Stomach (tissue), 19 donors: ENCODE measurements at places on chromosomes 2 and 18. TPM values are rescaled to one million over a fixed set of nuclear protein-coding genes. Genes with fewer than 3 reads are reported as not detected.

GRCh38 chr2:13255485-13255884 lies 538.7 kb downstream of the TRIB2 start:
- no peak for DNase-seq

DNA sequence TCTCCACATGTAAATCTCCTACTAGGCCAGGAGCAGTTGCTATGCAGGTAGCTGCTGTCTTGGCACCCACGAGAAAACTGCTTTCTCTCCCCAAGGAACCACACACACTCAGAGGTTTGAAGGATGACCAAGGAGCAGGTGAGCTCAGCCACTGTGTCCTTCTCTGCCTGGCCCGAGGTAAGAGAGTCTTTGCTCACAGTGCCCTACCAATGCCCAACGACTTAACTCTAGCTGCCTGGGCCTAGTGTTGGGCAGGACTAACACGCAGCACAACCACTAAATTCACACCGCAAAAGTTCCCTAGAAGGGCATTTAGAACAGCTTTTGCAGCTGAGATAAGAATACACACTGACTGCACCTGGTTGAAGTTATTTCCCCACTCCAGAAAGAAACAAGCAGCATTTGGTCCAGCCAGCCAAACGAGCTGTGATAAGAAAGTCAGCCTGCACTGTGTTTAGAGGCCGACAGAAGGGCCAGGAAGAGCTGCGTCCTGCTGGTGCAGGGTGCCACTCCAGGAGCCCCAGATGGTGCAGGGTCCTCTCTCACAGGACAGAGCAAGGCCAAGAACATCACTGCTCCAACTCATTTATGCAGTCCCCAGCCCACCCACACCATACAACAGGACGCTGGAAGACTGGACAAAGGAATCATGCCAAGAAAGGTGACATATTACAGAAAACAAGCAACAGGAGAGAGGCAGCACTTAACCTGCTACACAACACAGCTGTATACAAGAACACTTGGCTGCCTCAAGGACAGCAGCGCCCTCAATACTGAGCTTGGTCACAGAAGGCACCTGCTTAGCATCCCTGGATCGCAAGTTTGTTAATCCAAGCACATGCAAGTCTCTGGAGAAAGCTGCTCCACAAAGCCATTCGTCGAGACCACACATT lies 12.5 kb downstream of the HDLBP start:
- peak; percentile 55 for DNase-seq

DNA sequence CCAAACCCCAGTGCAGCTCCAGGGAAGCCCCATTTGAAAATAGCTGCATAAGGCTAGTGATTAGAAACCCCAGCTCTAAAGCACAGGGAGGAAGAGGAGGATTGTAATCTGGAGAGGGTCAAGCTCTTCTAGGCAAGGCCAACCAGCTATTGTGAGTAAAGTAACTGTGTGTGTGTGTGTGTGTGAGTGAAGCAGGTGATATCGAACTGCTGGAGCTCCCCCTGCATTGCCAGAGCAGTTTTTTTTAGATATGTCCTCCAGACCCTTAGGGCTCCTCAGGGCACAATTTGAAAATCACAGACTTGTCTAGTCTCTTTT lies 177.4 kb upstream of the NABP1 start:
- DNase-seq, result no peak

Gene RTN4
- 209 TPM for total RNA-seq

Gene CD8B2
- not detected for total RNA-seq

DNA sequence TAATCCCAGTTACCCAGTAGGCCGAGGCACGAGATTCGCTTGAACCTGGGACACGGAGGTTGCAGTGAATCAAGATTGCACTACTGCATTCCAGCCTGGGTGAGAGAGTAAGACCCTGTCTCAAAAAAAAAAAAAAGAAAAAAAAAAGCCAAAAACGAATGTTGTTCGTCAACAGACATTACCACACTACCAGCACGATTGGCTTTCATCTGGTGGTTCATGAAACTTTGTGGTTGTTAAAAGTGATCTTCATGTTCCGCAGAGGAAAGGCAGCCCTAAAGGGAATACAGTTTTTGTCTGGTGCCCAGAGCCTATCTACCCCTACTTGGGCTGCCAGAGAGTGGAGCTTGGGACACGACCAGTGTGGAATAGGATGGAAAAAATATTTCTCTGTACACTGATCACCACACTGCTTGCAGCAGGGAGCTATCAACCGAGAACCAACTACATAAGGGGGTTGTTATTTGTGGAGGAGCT lies 13.6 kb upstream of the CXCR4 start:
- DNase-seq, result no peak

Gene SNORC
- total RNA-seq, result not detected

GRCh38 chr2:31140151-31140550 lies 1.9 kb upstream of the GALNT14 start:
- DNase-seq, result no peak

DNA sequence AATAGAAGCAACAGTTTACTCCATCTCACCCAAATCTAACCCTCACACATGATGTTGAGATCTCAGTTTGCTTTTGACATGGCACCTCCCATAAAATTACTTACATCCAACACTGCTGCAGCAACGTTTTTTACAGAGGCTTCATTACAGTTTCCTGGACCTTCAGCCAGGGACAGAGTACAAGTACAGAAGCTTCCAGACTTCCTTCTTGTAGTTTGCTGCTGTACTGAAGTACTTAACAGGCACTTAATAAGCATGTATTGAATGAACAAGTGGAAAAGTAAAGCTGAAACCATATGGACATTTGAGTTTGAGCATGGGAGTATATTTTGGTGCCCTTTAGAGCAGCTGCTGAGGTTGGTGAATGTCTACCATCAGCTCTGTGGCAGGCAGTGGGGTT lies 514.2 kb downstream of the PTPRM start:
- DNase-seq, result no peak

Gene DSC1
- total RNA-seq, result not detected

- no peak for DNase-seq
Observed at GRCh38 chr2:102832789-102833188, 71.0 kb downstream of the TMEM182 start.

DNA sequence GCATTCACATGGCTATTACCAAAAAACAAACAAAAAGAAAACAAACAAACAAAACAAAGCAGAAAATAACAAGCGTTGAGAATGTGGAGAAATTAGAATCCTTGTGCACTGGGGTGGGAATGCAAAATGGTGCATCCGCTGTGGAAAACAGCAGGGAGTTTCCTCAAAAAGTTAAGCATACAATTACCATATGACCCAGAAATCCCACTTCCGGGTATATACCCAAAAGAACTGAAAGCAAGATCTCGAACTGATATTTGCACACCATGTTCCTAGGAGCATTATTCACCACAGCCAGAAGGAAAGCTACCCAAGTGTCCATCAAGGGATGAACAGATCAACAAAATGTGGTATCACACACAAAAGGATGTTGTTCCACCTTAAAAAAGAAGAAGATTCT lies 17.9 kb upstream of the TEX51 start:
- DNase-seq, result no peak

- DNase-seq, result no peak
Observed at GRCh38 chr2:235784788-235785187, 290.9 kb downstream of the AGAP1 start.

DNA sequence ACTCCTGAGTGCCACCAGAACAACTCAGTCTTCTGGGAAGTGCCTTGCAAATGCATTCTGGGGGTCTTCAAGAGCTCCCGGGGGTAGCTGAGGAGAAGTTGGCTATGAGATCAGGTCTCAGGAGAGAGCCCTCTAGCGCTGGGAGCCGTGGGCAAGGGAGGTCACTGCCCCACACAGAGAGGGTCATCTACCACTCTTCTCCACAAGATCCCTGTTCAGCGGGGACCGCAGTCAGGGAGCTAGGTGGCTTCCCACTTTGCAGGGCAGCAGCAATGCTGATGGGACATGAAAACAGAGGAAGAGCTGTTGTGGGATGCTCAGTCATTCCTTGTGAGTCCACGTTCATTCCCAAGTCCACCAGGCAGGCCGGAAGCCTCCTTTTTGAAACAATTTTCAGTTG lies 66.6 kb downstream of the ACKR3 start:
- DNase-seq, result no peak

DNA sequence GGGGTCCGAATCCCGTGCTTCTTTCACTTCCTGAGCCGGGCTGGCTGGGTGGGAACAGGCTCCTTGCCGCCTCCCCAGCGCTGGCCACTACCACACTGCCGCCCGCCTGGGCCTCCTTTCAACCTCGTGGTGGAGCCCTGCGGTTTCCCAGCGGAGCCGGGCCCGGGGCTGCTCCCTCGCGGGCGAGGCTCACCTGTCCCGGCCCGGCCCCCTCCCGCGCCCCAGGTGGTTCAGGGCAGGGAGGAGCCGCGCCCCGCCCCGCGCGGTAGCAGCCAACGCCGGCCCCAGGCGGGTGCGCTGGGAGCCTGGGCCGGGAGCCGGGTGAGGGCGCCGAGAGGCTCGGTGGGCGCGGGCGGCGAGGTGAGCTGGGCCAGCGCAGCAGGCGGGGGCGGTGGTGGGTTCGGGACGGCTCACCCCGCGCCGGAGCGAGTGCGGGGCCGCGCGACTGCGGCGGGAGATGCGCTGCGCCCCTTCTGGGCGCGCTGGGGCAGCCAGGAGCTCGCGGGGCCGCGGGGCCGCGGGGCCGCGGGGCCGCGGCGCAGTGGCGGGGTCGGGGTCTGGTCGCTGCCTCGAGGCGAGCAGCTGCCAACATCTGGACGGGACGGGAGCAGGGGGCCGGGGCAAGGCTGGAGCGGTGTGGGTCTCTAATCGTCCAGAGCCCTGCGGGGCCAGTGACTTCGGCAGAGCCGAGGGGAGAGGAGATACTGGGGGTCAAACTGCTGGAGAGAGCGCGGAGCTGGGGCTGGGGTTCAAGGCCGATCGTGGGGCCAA lies at the start of gene LYPD6B:
Gene LYPD6B (plus strand): TSS at position 258 of the 771 bp plus-strand sequence. CDS start 92,250 bp downstream, outside the sequence.
- peak; percentile 89 for DNase-seq

Gene TBR1
- total RNA-seq, result not detected

Gene BCL11A
- total RNA-seq, result 27.4 TPM

Gene UPP2
- not detected for total RNA-seq

DNA sequence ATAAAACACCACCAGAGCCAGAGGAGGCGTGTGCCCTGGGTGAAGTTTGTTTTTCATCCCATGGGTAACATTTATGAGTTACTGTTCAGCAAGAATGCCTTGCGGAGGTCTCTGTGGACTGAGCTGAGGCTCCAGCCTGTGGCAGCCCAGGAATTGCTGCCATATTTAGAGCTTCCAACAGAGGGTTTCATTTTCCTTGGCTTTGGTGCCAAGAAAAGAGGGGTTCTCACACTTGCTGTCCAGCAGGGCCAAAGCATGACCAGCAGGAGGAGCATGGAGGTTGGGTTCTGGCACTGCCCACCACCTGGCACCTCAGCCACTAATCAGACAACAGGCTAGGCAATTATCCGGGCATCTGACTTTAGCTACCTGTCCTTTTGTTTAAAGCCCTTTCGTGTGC lies 36.7 kb downstream of the EPAS1 start:
- DNase-seq, result no peak

DNA sequence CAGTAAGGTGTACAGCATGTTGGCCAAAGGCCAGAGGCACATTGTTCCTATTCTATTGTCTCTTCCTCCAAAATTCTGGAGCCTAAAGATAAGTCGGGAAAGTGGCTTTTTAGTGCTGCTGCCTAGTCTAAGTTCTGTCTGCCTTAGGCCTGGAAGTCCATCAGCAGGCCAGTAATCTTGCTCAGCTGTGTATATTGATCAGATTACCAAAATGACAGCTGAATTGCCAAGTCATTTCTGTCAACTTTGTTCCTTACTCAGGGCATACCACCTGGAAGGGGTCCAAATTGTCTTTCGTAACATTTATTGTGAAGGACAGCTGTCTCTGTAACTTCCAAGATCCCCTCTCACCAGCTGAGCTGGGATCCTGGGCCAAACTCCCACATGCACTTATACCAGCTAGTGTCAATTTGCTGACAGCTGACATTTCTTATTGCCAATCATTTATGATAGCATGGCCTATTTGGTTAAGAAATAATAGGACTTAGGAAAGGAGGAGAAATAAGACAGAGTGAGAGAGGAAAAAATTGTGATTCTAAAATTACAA lies 116.8 kb upstream of the FSHR start:
- DNase-seq, result no peak

Gene RUFY4
- total RNA-seq, result not detected

GRCh38 chr2:128467321-128467969 lies 148.8 kb upstream of the HS6ST1 start:
- no peak for DNase-seq

DNA sequence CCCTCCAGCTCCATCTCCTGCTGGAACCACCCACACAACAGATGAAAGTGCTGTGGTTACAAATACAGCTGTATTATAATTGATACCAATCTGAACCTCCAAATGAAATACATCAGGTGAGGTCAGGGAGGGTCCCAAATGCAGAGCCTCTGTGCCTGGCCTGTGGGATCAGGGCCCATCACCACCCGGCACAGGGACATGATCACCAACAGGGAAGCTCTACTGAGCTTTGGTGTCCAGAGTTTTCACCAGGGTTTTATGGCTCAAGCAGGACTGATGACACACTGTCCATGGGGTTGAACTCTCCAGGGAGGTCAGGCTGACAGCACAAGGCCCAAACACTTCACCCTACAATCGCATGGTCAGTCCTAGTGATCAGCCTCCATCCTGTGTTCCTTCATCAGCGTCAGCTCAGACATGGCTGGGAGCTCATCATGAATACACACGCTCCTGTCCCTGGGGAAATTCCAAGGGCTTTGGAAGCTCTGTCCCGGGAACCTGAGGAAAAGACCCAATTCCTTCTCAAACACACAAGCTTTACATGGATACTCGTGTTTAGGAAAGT lies 3.9 kb upstream of the PXDN start:
- DNase-seq, result no peak

Gene ALKAL2
- 29.8 TPM for total RNA-seq

GRCh38 chr2:33320573-33320972 lies 155.9 kb upstream of the RASGRP3 start:
- DNase-seq, result no peak

- peak; percentile 27 for DNase-seq
Observed at GRCh38 chr2:188449561-188449960, 157.9 kb downstream of the GULP1 start.

DNA sequence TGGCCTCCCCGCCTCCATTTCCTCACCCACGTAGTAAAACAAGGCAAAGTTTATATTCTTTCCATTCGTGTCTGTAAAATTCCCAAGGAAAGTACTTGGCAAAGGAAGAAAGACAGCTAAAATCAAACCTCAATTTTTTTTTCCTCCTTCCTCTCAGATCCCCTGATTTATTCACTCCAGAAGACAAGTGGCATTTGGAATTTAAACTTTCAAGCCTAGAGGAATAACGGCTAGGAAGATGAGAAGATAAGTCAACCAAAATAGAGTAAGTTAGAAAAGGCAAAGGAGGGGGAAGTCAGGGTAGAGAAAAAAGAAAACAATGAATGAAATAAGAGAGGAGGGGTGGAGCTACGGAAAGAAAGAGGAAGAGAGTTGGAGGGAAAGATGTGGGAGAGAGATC lies 198.9 kb upstream of the PIK3C3 start:
- no peak for DNase-seq

Gene PIEZO2
- 45.3 TPM for total RNA-seq

Gene IL36G
- total RNA-seq, result not detected

GRCh38 chr2:28153851-28154250 lies 238.8 kb upstream of the FOSL2 start:
- no peak for DNase-seq

- no peak for DNase-seq
Observed at GRCh38 chr2:44596537-44597320, 235.0 kb downstream of the CAMKMT start.

Gene DHRS9
- 19.3 TPM for total RNA-seq

Gene UGT1A3
- 10.7 TPM for total RNA-seq
